ENCODE measurements at places on chromosomes 5 and 9.

- DNase-seq = no peak
Observed at GRCh38 chr9:21692390-21692789, 110.0 kb upstream of the MTAP start.

DNA sequence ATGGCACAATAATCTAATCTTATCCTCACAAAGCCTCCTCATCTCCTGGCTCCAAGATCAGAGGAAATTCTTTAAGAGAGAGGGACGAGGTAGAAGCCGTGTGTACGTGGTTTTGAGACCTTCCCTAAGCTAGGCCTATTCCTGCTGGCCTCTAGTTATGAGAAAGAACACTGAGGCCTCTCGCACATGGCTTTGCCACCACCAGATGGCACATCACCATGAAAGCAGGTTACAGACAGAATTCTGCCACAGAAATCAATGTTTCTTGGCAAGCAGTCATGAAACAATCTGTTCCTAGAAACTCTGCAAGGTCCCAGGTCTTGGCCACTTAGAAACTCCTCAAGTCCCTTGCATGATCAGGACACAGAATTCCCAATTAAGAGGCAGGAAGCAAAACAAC lies 268.2 kb upstream of the TAS2R1 start:
- DNase-seq = no peak

DNA sequence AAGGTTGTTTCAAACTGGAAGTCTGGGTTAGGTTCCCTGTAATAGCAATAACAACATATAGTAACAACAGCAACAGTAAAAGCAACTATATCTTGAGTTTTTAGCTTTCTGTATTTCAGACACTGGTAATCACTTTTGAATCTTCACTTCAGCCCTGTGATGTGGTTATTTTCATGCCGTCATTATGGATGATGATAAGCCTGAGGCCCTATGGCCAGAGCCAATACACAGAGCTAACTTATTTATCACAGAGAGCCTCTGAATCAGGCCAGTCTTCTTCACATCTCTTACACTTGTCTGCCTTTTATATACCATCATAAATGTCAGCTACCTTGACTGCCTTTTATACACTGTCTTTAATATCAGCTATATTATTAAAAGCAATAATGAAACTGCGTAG lies 329.0 kb downstream of the FER start:
- DNase-seq = no peak

DNA sequence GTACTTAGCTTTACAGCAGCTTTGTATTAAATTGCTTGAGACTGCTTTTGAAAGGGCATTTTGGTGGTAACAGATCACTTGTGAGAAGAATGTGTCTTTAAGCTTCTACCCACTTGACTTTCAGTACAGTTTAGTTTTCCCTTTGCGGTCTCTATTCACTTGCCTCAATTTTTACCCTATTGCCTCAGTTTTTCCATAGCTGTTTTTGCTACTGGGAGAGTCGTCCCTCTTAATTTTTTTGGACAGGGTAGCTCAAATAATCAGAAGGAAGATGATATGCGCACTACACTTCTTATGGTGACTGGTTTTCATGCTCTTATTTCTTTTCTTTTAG lies 18.8 kb downstream of the UGCG start:
- DNase-seq = no peak

DNA sequence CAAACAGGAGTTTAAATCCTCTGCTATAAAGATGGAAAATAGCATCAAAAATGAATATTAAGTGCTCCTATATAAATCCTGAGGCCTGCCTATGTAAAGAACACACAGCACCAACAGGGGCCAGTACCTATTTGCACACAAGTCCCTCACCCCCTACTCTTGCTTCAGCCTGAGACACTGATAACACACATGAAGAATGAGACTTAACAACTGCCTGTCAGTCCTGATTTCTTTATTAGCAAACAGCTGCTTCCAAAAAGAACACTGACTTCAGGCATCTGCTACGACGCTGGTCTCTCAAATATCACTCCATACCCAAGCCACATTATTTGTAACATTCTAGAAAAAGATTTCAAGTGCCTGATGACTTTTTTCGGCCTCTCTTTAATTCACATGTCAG lies 55.5 kb downstream of the MYO10 start:
- DNase-seq = no peak

GRCh38 chr9:134375011-134375390 lies 48.7 kb downstream of the RXRA start:
- no peak for DNase-seq

- no peak for DNase-seq
Observed at GRCh38 chr9:113375057-113376023, 1.4 kb downstream of the HDHD3 start.
